DMS 273 treated with DMSO at 0.1 percent for 48 hours (cell line): ENCODE measurements at places on chromosomes 1 and 21.

DNA sequence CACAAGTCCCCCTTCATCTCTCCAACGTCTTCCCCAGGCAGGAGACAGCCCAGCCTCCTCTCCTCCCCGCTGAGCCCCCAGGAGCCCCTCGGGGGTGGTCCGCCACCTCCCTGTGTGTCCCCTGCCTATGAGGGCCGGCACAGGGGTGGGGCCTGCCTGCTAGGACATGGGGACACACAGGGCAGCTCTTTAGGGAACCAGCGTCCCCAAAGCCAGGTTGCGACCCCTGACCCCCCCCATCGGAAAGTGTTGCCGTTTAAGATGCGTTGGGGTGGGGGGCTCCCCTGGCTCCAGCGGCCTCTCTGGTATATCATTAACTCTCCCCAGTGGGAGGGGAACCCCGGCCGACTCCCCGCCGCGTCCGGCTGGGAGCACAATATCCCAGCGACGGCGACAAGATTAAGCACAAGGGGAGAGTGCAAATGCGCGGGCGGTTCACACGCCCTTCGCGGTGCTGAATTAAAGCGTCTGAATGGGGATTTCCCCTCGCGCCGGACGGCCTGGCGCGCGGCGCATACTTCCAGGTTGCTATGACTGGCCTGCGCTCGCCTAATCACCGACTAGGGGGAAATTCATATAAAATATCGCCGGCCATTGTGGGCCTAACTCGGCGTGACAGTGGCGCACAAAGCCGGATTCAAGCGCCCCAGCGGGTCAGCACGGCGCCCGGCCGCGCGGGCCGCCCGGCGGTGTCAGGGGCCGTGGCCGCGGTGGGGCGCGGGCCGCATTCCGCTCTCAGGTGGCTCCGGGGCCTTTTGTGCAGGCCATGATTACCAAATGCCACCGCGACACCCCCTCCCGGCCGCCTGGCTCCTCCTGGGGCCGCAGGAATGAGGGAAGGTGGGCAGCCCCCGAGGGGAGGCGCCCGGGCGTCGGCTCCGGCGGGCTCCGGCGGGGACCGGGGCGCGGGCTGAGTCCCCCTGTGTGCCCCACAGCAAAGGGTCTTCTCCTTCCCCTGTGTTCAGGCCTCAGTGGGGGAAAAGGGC is 30.9 kb downstream of the WNT3A start:
- DNase-seq = no peak

DNA sequence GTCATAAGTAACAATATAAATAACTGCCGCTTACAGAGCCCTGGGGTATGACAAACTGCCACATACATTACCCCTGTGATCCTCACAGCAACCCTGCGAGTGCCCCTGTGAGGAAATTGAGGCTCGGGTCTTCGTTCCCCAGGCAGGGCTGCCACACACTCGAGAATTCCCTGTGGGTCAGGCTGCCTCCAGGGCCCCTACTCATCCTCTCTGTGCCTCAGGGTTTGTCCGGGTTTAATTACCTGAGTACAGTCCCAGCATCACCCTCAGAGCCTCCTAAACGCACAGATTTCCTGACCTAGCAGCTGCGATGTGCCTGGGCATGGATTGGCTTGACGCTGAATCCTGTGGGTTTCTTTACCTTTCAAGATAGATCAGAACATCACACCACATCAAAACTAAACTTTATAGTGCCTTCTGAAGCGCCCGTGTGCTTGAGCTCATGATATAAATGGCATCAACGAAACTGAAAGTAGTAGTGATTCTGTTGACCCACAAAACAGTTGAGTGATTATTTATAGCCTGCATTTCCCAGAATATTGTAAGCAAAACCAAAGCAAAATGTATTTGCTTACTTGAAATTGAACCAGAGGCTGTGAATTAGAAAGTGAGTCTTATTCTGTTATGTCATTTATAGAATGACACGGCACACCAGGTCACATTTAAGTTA is 14.0 kb downstream of the SLC37A1 start:
- DNase-seq = no peak

GRCh38 chr1:1275836-1276235 is 2.2 kb upstream of the UBE2J2 start:
- DNase-seq = no peak

DNA sequence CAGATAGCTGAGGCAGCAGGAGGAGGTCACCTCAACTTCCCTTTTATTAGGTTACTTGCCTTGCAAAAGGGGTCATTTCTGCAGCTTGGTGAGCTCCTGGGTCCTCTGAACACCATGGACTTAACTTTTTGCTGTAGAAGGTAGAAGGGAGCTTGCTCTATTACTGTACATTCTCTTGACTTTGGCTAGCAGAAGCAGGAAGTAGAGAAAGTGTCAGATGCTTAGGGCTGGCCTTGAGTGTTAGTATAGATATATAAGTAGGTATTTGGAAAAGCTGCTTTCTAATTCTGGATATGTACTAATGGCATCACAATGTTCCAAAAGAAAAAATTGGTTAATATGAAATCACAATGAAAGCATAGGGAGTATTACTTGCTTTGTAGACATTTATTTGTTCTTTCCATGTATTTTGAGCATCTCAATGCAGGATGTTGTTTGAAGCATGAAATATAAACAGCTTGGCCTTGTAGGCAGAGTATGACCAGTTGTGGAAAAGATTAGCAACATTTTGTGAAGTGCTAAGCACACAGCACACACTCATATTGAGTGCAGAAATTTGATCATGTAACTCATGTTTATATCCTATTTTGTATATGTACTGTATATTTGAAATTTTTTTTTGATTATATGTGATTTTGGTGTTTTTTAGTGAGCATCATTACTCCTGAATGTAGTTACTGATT is 108.8 kb downstream of the DYRK1A start:
- DNase-seq = no peak

DNA sequence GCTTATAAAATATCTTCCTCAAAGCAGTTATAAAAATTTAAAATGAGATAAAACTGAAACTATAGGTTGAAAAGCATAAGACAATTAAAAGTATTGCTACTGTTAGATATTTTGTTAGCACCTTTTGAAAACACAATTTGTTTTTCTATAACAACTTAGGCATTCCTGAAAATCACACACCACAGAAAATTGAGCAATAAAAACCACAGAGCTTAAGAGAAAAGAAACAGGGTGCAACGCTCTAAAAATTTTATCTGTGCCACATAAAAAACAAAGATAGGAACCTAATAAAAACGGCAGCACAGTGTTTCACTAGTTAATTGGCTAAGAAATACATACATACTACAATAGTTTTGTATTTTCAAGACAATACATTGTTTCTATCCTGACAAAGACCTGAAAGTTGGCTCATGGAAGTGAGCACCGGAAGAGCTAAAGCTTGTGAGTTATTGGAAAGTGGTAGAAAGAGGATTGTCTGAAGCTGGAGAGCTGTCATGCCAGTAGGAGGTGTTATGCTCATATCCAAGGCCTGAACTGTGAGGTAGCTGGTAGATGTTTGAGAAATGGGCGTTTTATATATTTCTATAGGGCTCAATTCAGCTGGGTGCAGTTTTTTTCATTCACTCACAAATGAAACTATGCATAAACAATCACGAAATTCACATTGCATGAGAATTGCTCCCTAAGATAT is 45.8 kb downstream of the RGS7 start:
- DNase-seq = no peak

GRCh38 chr1:33176362-33176850 is 5.4 kb downstream of the TRIM62 start:
- peak; percentile 44 for DNase-seq

GRCh38 chr1:201937624-201938213 is 8.6 kb downstream of the LMOD1 start:
- DNase-seq = no peak

DNA sequence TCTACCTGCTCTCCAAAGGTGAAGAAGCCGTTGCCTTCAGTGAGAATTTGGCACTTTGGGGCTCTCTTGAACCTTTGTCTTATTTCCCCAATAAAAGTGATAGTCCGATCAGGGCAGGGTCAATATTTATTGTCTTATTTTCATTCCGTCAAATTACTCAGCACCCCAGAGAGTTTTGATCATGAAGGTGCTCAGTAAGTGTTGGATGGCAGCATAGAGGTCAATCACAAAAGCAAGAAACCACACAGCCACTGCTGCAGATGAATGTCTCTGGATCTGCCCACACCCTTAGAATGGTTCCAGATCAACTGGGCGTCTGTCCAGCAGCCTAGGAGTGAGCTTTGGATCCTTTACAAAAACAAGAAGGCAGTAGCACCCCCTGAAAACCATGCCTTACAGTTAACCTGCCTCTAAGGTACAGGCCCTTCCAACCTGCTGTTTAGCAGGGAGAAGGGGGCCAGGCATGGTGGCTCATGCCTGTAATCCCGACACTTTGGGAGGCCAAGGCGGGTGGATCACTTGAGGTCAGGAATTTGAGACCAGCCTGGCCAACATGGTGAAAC is 97.3 kb downstream of the PSMG1 start:
- DNase-seq = no peak

DNA sequence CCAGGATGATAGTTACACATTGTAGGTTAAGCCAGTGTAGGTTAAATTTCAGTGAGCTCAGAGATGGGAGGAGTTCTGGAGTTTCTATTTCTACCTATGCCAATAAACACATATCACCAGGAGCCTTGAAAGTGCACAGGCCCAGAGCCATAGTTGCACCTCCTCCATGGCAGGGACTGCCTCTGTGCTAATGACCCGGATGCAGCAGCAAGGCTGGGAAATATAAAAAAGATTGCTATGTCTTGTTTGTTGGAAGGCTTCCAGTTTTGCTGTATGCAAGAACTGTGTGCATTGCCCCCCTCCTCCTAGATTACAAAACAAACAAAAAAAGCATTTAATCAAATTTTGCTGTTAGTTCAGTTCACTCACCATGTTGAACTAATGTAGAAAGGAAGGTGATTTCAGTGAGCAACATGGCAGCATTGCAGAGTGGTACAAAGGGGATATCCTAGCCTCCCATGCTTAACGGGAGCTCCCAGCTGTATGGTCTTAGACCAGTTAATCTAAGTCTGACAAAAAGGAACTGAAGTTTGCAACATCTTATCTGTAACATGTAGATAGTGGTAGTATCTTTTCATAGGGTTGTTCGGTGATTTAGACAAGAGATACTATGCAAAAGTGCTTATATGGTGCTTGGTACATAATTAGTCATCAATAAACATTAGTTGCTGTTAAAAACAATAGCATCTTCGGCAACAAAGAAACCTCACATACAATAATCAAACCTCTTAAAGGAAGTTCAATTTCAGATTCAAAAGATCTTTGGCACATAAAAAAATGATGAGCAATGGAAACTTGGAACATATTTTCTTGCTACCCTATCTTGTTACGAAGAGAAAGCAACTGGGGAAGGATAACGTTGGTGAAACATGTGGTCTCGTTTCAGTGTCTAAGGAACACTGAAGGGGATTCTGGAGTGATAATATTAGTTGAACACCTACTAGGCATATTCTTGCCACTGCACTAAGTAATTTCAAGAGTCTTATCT is 309.5 kb downstream of the ASTN1 start:
- DNase-seq = no peak

DNA sequence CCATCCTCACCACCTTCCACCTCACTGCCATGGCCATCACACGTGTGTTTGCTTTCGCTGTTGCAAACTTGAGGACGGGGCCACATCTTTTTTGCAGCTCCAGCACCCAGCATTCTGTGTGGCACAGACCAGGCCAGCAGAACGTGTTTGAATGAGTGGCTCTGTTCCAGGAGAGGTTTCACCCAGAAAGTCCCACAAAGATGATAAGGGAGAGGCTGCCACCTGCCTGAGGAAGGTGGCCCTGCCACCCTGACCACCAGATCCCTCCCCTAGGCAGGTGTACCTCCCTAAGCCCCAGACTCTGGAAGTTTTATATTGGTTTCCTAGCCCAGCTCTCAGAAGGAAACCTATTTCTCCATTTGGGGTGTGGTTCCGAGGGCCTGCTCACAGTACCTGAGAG is 252.1 kb downstream of the KAZN start:
- DNase-seq = no peak

- DNase-seq = no peak
These were observed 418.5 kb downstream of the RWDD3 start for GRCh38 chr1:95652423-95652965.

DNA sequence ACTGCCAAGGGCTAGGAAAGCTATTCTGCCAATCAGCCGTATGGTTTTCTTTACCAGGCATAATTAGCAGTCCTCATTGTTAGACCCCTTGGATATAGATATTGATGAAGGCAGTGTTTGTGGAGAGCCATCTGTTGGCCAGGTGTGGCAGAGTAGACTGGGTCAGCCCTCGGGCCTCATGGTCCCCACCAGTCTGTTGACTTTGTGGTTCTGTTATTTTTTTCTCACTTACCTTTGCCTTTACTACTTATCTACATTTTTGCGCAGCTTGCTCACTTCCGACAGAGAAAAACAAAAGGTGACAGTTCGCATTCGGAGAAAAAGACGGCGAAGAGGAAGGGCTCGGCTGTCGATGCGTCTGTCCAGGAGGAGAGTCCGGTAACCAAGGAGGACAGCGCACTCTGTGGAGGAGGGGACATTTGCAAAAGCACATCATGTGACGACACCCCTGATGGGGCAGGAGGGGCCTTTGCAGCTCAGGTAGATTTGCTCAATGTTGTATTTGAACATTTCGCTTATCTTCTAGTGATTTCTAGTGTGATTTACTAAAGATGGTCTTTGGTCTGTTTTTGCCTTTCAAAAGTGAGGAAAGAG is 2.3 kb downstream of the PCNT start:
- DNase-seq = no peak

DNA sequence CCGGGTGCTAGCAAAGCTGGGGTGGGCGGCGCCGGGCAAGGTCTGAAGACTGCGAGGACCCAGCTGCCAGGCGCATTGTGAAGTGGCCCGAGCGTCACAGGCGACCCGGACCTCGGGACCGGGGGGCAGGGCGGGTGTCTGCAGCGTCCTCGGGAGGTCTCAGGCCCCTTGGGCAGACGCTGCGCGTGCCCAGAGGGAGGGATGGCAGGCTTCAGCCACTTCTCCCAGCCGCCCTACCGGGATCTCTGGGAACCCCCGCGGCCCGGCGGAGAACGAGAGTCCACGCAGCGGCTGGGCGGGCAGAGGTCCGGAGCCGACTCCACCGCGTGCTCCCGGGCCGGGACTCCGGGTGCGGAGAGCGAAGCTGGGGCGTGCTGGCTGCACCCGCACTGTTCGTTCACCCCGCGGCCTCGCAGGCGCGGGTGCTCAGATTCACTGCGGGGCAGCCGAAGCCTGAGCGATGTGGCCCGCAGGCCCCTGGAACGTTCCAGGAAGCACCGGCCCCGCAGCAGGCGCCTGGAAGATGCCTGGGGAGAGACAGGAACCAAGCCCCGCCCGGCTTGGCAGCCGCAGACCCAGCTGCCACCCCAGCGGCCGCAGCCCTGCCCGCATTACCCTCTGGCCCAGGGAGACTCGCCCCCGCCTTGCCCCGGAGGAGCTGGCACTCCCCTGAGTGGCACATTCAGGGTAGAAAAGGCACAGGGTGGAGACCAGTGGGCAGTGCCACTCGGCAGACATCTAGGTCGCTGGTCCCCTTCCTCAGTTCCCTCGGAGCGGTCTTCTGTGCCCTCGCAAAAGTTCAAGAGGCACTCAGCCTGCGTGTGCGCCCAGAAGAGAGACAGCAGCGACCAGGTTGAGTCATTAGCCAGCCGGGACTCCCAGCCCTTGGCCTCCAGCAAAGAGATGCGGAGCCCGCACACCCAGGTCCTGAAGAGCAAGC is at the start of gene CCDC185:
CCDC185 (plus strand) TSS at position 141 of the 940 bp plus-strand sequence; CDS start at position 202, 61 bp downstream.
- DNase-seq = no peak
